ENCODE measurements at places on chromosomes 7 and 10.

DNA sequence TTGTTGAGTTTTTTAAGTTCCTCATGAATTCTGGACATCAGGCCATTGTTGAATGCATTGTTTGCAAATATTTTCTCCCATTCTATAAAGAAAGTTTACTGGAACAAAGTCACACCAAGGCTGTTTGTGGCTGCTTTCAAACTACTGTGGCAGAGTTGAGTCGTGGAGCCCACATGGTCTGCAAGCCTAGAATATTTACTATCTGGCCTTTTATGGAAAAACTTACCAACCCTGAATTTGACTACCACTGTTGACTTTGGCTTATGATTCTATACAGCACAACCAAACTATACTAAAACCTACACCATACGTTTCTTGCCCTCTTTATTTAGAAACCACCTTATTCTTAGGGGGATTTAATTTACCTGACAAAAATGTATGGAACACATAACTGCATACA is 239.1 kb downstream of the KCNMA1 start:
- no peak for DNase-seq

GRCh38 chr10:13971601-13972475 is 358.9 kb downstream of the FRMD4A start:
- DNase-seq: no peak

DNA sequence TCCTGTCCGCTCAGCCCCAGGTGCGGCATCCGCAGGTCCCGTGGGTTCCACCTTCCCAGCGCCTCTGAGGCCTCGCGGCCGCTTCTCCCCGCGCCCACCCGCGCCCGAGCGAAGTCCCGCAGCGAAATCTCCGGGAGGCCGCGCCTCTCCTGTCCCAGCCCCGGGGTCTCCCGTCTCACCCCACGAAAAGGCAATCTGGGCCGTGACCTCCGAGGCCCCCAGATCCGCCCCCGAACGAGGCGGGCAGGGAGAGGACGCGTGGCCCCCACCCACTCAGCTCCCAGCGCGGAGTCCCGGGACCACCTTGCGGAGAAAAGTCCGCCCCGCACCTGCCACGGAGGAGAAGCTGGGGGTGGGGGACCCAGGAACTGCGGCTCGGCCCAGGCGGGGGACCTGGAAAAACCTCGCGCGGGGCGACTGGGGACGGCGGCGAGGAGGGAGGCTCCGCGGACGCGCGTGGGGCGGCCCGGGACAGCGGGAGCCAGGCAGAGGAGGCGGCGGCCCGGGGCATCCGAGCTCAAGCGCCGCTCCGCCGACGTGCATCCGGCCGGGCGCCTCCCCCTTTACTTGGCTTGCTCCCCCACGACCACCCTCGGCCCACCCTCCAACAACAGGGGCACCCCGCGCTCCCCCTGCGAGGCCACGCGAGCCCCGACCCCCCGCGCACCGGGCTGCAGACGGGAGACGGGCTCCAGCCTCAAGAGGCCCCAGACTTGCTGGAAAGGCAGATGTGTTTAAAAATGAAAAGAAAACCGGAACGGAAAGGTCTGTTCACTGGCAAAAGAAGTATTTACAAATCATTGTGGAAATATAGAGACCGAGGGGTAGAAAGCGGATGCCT is 33.0 kb upstream of the RNF32 start:
- no peak for DNase-seq

DNA sequence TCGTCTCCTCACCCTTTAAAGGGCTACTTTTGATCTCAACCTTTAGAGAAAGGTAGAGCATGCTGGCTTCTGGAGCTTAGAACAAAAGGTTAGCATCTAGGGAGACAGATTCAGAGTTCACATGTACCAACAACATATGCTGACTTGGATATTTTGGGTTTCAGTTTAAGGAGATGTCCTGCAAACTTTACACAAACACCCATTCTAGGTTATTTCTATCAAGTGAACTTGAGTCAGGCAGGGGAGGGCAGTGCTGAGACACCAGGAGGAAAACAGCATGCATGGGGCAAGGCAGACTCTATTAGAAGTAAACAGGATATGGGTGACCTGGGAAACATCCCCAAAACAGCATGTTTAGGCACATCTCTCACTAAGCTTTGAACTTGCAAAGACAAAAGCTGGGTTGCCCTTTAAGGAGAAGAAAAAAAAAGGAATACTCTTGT is 43.8 kb downstream of the ARL4A start:
- no peak for DNase-seq

DNA sequence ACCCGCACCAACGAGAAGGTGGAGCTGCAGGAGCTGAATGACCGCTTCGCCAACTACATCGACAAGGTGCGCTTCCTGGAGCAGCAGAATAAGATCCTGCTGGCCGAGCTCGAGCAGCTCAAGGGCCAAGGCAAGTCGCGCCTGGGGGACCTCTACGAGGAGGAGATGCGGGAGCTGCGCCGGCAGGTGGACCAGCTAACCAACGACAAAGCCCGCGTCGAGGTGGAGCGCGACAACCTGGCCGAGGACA is 1.6 kb downstream of the VIM start:
- DNase-seq: no peak

DNA sequence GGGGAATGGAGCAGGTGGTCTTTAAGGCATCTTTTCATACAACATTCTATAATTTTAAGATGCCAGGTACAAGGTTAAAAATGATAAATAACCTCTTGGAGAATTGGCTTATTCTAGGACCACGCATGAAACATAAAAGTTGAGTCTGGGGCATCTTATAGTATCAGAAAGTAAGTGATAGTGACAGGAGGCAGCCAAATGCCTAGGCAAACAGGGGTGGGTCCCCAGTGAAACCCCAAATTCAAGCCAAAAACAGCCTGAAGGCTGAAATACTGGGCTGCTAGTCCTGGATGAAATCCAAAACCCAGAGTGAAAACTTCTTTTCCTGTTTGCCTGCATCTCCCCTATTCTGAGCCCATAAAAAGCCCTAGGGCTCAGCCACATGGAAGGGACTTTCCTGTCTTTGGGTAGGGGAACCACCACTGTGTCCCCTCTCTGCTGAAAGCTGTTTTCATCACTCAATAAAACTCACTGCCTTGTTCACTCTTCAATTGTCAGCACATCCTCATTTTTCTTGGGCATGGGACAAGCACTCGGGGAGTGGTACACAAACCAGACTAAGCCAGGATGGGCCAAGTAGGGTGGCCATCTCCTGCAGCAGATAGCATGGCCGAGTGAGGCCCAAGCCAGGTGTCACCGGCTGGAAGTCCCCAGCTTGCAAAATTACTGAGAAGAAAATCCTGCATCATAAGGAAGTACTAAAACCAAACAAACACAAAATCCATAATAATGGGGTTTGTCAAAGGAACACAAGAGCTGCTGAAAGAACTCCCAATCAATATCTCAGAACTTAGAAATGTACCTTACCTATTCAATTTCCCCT is 241.6 kb upstream of the GALNT17 start:
- DNase-seq: no peak

DNA sequence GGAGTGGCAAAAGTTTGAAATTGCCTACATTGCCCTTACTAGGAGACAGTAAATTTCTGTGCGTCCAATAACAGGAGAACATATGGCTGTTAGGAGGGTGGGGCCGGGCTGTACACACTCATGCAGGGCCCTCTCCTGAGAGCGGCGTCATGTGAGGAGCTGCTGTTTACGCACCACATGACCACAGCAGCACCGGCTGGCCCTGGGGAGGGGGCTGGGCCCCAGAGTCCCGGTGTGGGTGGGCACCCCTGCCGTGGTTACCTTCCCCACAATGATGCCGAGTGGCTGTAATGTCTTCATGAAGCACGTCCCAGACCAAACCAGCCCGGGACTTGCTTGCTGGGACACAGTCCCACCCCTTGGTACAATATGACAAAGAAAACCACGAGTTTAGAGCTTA is 308.7 kb downstream of the DNAJB6 start:
- no peak for DNase-seq

DNA sequence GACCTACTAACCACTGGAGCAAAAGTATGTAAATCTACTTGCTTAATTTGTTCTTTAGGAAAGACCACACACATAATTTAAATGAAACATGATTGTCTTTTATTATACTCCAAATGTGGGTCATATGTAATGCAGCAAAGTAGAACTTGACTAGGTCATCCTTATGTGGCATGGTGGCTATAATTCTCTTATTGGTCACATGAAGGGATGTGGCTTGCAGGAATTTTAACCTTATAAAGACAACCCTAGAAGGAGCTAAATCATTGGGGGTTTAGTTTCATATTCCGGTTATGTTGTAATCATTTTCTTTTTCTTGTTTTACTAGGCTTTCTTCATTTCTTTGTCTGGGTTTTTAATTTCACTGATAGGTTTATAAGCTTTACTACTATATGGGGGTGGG is 93.9 kb downstream of the SEPTIN7 start:
- no peak for DNase-seq

DNA sequence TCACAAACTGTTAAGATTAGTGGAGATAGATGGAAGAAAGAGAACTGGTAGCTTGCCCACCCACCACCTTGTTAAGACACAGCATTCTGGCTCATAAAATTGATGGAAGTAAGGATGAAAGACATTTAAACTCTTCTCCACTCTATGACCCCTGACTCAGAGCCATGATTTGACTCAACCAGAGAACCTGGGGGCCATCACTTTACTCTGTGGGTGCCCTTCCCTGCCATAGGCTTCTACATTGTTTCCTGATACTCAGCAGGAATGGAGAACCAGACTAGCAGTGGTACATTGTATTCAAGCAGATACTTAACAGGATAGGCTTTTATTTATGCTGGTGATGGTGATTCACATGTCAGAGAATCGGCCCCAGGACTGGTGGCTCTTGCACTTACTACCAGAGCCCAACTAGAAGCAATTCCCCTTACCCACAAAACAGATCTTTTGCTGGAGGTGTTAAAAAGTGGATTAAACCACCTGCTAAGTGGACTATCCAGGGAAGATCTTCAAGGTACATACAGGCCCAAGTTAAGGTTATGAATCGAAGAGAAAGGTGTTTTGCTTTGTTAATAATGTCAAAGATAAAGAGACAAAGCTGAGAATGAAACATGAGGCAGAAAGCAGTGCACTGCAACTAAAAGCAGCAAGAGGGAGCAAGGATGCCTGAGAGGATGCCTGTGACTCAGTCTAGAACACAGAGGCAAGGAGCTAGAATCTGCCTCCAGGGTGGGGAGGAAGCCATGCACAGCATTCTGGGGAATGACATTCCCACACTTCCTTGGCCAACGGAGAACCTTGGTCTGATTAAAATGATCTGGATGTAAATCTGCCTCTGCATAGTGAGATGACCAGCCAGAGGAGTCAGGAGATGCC is 36.0 kb upstream of the GLI3 start:
- no peak for DNase-seq

GRCh38 chr10:132626761-132627665 is 89.4 kb downstream of the INPP5A start:
- DNase-seq: no peak

- DNase-seq: no peak
These were observed 238.2 kb downstream of the SEMA3D start for GRCh38 chr7:84948634-84949033.

- DNase-seq: no peak
These were observed 9.0 kb downstream of the SORCS3 start for GRCh38 chr10:104650072-104650471.

DNA sequence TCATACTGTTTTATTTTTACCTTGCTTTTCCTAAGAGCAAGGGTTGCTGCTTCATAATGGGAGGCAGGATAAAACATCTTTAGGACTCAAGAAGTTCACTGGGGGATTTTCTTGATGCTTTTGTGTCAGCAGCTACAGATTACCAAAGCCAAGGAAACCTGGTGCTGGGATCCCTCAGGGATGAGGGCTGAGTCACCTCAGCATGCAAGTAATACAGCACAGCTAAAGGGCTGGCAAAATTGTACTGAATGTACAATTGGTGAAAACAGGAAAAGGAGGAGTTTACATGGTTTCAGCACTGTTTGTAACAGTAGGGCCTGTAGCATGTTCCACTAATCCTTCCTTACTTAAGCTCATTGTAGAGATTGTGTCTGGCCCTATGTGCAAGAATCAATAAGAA is 1056.8 kb downstream of the SORCS1 start:
- DNase-seq: no peak

DNA sequence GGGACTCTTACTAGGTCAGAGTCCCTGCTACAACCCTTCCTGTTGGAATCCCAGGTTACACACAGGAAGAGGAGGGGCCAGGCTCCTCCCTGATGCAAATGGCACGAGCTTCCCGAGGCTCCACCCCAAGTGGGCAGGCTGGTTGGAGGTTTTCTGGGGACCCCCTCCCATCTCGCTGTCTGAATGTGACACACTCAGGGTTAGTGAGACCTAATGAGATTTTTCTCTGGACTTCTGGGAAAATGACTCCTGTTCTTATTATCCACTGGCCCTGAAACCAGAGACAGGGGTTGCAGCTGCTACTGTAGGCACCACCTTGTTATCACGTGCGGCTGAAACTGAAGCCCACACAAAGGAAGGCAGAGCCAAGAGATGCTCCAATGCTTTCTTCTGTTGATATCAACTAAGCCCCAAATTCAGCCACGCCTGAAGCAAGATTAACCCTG is 103.3 kb downstream of the FAM107B start:
- DNase-seq: no peak

DNA sequence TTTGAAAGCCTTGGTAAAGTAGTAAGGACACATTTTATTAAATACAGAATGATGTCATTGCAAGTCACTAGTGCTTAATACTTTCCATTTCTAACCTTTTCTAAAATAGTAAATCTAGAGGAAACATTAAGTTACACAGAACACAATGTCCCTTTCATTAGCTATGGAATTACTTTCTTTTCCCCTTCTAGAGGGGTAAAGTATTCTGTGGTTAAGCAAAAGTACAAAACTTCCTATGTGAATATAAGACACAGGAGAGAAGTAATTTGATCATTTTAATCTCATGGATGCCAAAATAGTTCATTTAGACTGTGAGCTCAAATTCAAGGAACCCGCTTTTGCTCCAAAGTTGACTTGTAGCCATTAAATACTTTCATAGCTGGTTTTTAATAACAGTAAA is 49.8 kb downstream of the SEMA3E start:
- DNase-seq: no peak

DNA sequence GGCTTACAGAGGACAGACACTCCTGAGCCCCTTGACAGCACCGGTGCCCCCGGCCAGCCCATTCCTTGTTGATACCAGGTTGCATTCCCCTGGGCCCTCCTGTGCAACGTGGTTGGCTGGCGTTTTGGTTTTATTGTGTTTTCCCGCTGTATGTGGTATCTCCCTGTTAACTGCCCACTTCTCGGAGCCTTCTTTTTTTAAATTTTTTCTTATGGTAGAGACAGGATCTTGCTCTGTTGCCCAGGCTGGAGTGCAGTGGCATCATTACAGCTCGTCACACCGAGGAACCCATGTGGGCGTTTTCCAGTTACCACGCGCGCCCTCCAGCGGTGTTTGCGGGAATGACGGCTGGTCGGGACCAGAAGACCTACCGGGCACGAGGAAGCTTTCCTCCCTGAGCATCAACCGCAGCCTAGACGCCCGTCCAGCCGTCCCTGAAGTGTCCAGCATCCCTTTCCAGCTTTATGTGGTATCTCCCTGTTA is 16.9 kb upstream of the ZFAND2A start:
- peak; percentile 82 for DNase-seq

GRCh38 chr10:71309919-71310318 is 9.1 kb upstream of the SLC29A3 start:
- no peak for DNase-seq

Data from stimulated activated naive CD8-positive, alpha-beta T cell treated with anti-CD3 and anti-CD28 coated beads, Interleukin-15, amount 100 ng/mL, for 72 hours (primary cell).